Mucosa of descending colon (tissue), 3 donors: ENCODE measurements at places on chromosomes 2 and 18.

GRCh38 chr2:37877457-37878315 lies 47.4 kb upstream of the RMDN2 start:
- DNase-seq, result no peak

- DNase-seq, result no peak
These were observed 11.5 kb upstream of the ALPP start for GRCh38 chr2:232367016-232367415.

- DNase-seq, result no peak
These were observed 203.3 kb downstream of the TCF4 start for GRCh38 chr18:55384551-55385275.

- no peak for DNase-seq
These were observed 586.5 kb upstream of the SLC8A1 start for GRCh38 chr2:41038408-41038807.

GRCh38 chr2:60422826-60423483 lies 130.5 kb downstream of the BCL11A start:
- no peak for DNase-seq

- DNase-seq, result no peak
These were observed 199.4 kb downstream of the ZEB2 start for GRCh38 chr2:144320491-144320890.
